ENCODE measurements at places on chromosomes 2 and 18. TPM values are rescaled to one million over a fixed set of nuclear protein-coding genes. Genes with fewer than 3 reads are reported as not detected.

POTEI gene
- 0.20 TPM for total RNA-seq

NOSTRIN gene
- not detected for total RNA-seq

UGT1A4 gene
- not detected for total RNA-seq

MC2R gene
- total RNA-seq = not detected

GALNT5 gene
- 0.06 TPM for total RNA-seq

TPRKB gene
- 41.6 TPM for total RNA-seq

CFAP221 gene
- total RNA-seq = 0.71 TPM

RAX gene
- 0.52 TPM for total RNA-seq

ADGRF3 gene
- total RNA-seq = 0.75 TPM

LONRF2 gene
- total RNA-seq = 0.42 TPM

PMAIP1 gene
- total RNA-seq = 84.1 TPM

SCN2A gene
- total RNA-seq = 1.1 TPM
